ENCODE measurements at places on chromosomes 16 and 17.

- no peak for DNase-seq
Measured at GRCh38 chr16:49513040-49513439, 139.4 kb downstream of the C16orf78 start.

- DNase-seq, result no peak
Measured at GRCh38 chr16:57194512-57194911, 8.4 kb downstream of the RSPRY1 start.

GRCh38 chr17:4897785-4898184, 1.6 kb upstream of the C17orf107 start:
- no peak for DNase-seq

DNA sequence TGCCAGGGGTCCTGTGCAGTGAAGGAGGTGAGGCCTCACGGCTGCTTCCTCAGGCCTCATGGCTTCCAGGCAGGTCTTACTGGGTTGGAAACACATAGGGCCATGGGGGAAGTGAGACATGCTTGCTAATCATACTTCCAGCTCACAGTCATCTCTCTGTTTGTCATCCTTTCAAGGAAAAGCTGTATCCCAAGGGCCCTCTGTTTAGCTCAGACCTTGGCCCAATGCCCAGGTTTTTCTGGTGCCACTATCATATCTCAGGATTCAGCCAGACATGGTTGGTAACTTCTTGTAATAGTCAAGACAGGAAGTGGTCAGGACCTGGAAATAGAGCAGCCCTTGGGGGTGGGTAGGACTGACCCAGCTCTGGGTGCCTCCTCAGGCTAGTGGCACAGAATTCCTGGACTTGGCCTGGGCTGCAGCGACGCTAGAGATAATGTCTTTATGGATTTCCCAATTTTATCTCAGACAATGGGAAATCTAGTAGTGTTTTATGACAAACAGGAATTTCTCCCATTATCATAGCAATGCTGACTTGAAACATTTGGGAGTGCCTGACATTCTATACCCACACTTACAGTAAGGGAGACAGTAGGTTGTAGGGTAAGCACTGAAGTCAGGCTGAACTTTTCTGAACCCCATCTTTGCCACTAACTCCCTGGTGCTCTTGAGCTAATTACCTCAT, 13.5 kb upstream of the ITGB3 start:
- no peak for DNase-seq

GRCh38 chr17:22490399-22490798, 798.1 kb downstream of the KCNJ18 start:
- DNase-seq, result no peak

GRCh38 chr17:41891135-41892020, 26.2 kb upstream of the KLHL11 start:
- DNase-seq, result no peak

DNA sequence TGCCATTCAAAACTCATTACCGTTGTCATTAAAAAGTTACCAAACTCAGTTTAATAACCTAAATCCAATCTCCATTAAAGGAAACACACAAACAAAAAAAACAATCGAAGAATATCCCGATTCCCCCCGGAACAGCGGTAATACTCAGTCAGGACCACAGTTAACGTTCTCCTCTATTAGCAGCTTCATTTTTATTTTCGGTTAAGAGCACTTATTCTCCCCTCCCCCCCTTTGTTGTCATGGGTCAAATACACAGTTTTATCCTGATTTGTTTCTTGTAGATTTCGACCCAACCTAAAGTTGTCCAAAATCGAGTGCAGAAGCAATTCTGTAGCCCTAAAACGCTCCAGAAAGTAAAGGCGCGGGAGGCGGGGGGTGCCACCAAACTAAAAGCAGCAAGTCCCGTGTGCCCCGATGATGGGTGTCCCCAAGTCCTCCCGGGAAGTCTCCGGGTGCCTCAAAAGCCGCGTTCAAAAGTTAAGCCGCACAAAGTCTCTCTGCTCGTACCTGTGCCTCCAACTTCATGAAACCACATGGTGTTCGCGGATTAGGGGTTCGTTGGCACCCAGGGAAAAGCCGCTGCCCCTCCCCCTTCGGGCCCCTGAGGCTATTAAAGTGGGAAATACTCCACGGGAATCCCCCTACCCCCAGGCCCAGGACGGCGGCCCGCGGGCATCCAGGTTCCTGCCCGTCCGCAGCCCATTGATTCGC, 996 bp downstream of the SUMO2 start:
- DNase-seq, result peak; percentile 26

DNA sequence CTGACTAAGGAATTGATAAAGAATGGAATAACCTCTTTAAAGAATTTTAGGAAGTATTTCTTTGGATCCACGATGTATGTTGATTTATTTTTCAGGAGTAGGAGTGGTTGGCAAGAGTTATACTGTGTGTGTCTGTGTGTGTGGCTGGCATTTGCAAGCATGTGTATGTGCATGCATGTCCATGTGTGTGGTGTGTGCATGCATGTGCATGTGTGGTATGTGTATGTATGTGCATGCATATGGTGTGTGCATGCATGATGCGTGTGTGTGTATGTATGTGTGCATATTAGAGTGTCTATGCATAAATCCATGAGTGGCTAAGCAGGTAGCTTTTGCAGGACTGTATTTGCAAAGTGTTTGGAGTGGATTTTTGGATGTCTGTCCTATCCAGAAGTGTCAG, 120.8 kb downstream of the HS3ST2 start:
- DNase-seq, result no peak

All from stimulated activated CD8-positive, alpha-beta memory T cell treated with anti-CD3 and anti-CD28 coated beads, Interleukin-4, amount 100 ng/mL, for 24 hours (primary cell).